Vagina (tissue), 2 donors: ENCODE measurements at places on chromosomes 5 and 9. TPM values are rescaled to one million over a fixed set of nuclear protein-coding genes. Genes with fewer than 3 reads are reported as not detected.

DNA sequence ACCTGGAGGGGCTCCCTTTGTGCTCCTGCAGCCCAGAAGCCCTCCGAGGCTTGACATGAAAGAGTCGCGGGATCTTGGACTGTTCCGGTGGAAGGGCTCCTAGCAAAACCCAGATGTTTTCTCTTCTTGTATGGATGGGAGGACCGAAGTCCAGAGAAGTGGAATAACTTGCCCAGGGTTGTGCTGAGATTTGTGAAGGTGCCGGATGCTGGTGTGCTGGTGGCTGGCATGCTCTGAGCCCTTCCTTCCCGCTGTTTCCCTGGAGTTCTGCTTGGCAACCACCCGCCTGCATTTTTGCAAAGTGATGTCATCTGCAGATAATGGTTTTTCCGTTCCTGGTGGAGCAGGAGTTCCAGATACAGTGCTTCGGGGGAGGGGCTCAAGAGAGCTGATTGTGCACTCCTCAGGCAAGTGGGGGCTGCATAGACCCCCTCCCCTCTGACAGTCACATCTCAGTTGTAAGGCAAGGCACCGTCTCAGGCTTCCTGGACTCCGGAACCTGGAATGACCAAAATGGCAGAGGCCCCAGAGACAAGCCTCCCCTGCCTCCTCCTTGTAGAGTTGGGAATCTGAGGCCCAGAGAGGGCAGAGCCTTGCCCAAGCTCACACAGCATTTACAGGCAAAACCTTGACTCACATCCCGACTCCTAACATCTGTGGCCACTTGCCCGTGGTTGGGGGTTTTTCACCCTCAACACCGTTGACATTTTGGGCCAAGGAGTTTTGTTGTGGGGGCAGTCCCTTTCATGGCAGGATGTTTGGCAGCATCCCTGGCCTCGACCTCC lies 157.0 kb downstream of the RGS3 start:
- DNase-seq: peak; percentile 89

DNA sequence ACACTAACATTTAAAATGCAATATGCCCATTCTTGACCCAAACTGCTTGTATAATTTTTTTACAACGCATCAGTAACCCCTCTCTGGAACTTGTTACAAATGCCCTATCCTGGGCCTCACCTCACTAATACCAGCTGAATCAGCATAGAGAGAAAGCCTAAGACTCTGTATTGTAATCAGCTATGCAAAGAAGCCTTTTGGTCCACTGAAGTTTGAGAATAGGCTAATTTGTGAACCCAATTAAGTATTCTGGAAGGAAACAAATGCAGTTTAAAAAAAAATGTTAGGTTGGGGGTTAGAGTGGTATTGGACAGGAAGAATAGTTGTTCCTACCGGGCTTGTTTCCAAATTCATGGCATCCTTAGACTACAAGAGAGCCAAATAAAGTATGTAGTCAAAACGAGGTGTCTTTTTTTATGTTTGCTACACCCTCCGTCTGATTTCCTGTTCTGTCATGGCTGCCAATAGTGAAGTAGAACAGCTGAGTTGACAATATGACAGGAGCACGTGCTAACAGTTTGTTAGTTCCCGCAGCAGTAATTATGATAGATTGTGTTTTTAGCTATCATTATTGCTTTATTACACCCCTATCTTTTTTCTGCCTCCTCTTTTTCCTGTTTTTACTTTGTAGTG lies 1048.7 kb upstream of the NUDT12 start:
- no peak for DNase-seq

- no peak for DNase-seq
Observed at GRCh38 chr5:56269216-56269927, 36.2 kb upstream of the ANKRD55 start.

DNA sequence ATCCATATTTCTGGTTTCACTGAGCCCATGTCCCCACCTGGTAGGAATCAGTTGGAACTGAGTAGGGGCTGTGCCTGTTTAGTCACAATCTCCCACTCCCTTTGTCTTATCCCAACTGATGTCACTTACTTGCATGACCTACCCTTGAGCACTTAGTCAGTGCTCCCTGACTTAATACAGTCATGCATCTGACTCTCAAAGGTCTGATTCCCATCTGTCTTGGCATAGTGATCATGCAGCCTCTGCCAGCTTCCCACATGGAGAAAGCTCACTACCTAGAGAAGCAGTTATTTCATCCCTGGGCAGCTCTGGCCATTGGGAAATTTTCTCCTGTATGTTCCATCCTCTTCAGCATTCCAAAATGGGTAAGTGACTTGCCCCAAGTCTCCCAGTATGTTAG lies 24.8 kb downstream of the ABLIM3 start:
- DNase-seq: no peak

DNA sequence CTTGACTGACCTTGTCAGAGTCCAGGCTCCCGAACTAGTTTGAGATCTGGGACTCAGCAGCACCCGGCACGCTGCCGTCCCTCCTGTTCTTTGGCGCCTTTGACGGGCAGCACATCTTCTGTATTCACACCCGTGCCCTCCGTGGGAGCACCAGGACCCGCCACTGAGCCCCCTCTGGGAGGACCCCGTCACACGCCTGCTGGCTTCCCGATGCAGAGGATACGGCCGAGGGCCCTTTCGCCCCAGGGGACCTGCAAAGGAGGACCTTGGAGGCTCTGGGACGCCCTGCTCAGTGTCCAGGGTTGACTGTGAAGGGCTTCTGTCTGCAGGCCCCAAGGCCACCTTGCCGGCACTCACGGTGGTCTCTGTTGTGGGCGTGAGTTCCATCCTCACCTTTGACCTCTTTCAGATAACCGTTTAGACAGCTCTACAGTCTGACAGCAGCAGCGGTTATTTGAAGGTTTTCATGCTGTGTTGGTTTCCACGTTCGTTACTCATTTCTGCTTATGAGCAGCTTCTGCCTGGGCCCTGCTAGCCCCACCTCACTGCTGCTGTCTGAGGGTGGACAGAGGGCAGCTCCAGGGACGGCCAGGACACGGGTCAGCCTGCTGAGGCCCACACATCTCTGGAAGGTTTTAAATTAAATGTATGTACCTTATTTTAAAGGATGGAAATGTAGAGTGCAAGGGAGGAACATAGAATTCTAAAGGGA lies 12.6 kb upstream of the EXOC3 start:
- DNase-seq: no peak

GRCh38 chr5:10856071-10856470 lies 95.0 kb upstream of the DAP start:
- no peak for DNase-seq

GRCh38 chr9:93209097-93209496 lies 25.2 kb downstream of the WNK2 start:
- DNase-seq: no peak

GRCh38 chr5:78320401-78320800 lies 25.9 kb upstream of the AP3B1 start:
- no peak for DNase-seq

GRCh38 chr5:83540105-83540504 lies 68.6 kb downstream of the VCAN start:
- DNase-seq: no peak

GRCh38 chr9:122080986-122081385 lies 12.1 kb downstream of the TTLL11 start:
- DNase-seq: no peak

DNA sequence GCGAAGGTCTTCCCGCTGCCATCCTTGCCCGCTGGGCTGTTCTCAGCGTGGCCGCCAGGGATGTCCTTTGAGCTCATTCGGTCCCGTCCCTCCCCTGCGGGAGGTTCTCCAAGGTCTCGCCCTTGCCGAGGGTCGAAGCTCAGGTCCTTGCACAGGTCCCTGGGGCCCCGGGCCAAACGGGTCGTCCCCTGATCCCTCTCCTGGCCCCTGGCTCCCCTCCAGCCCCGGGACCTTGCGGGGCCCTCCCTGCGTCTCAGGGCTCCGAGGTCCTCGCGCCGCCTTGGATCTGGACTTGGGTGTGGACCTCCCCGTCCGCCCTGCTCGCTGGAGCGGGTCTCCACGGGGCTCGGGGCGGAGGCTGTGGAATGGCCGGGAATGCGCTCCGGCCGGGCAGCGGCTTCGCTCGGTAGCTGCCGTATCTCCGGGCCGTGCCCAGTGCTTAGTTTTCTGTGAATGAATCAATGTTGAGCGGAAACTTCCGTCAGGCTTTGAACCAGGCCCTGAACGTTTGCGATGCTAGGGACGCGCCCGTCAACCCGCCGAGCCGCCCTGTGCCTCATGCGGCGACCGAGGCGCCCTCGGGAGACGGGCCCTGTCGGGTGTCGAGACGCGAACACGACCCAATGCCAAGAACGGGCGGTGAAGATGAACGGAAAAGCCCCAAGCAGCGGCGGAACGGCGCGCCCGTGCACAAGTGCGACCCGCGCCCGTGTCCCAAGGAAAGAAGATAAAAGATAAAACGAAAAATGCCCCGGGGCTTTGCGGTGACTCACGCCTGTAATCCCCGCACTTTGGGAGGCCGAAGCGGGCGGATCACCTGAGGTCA lies 780 bp downstream of the RNU6ATAC start:
- no peak for DNase-seq

DNA sequence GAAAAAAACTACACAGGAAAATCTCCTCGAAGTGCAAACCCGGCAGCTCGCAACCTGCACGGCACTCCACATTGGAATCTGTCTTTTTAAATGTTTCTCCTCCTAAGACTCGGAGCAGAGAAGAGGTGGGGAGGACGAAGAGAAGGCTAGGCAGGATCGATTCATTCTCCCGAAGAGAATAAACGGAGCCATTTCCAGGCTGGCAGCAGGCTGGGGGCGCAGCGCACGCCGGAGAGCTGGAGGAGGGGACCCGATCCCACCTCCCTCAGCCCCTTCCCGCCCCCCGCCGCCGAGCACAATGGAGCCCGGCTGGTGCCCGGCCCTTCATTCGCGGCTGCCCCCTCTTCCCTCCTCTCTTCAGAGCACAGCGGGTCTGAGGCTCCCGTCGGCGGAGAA lies 628 bp downstream of the HOMER1 start:
- DNase-seq: no peak

GRCh38 chr9:114077162-114077837 lies 800 bp downstream of the AMBP start:
- no peak for DNase-seq

GRCh38 chr9:98178874-98179850 lies 13.3 kb downstream of the CORO2A start:
- no peak for DNase-seq

Gene GLRA1
- total RNA-seq: not detected

Gene IER5L
- 34.4 TPM for total RNA-seq

GRCh38 chr9:84652496-84653120 lies 16.9 kb upstream of the NTRK2 start:
- DNase-seq: no peak

DNA sequence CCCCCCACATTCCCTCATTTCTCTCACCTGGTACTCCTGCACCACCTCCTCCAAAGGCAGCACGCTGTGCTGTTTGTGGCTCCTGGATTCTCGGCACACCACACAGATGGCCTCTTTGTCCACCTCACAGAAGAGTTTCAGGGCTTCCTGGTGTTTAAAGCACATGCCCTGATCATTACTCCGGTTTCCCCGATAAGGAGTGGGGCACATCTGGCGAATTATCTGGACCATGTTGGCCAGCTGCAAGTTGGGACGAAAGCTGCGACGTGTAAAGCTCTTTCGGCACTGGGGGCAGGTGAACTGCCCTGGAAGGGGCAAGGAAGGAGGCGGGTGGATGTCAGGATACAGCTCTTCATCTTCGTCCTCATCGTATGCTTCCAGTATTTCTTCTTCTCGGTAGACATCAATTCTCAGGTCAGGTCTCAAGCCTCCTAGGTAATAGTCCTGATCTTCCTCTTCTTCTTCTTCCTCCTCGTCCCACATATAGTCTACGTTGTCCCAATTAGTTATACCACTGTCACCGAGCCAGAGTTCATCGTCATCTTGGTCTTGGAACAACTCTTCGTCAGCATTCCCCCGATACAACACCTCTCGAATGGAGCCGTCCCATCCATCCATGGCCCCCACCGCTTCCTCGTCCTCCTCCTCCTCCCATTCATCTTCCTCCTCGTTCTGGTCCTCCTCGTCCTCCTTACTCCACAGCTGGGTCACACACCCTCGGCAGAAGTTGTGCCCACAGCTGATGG lies 796 bp downstream of the TRIM52 start:
- no peak for DNase-seq

- DNase-seq: no peak
Observed at GRCh38 chr5:93163010-93163663, 417.9 kb downstream of the NR2F1-AS1 start.

- DNase-seq: no peak
Observed at GRCh38 chr5:112514111-112514510, 95.0 kb upstream of the EPB41L4A start.

Gene ODF2
- 18.9 TPM for total RNA-seq

GRCh38 chr5:64165160-64165499 lies 513 bp upstream of the RNF180 start:
- no peak for DNase-seq
